ENCODE measurements at places on chromosomes 3 and 15. TPM values are rescaled to one million over a fixed set of nuclear protein-coding genes. Genes with fewer than 3 reads are reported as not detected.

The UBA3 gene
- 42.2 TPM for total RNA-seq

The ITIH1 gene
- total RNA-seq: not detected

The CLRN1 gene
- total RNA-seq: not detected

The LAMB2 gene
- 310 TPM for total RNA-seq

The GRK7 gene
- not detected for total RNA-seq

The UPK1B gene
- not detected for total RNA-seq

The CHRNA7 gene
- not detected for total RNA-seq

The FOXL2NB gene
- not detected for total RNA-seq

The MUSTN1 gene
- not detected for total RNA-seq

The MYZAP gene
- 0.35 TPM for total RNA-seq

The SPSB4 gene
- not detected for total RNA-seq

The GPR156 gene
- total RNA-seq: 0.23 TPM

The SPINK8 gene
- not detected for total RNA-seq

The DOCK3 gene
- under 0.01 TPM for total RNA-seq

The SERPINI2 gene
- total RNA-seq: not detected

The PFN2 gene
- 74.6 TPM for total RNA-seq

The PEX5L gene
- total RNA-seq: not detected

The FETUB gene
- total RNA-seq: not detected

The TCF12 gene
- total RNA-seq: 46.6 TPM

The VILL gene
- total RNA-seq: 7.0 TPM

The VEPH1 gene
- total RNA-seq: 5.3 TPM

The LRRC57 gene
- 10.3 TPM for total RNA-seq

The LIPH gene
- 1.5 TPM for total RNA-seq

The SH3GL3 gene
- 1.3 TPM for total RNA-seq

The GOLGA6B gene
- total RNA-seq: not detected

The MCF2L2 gene
- total RNA-seq: 0.58 TPM

The RTP1 gene
- not detected for total RNA-seq

The SLC28A2 gene
- total RNA-seq: not detected
